ENCODE measurements at places on chromosomes 16 and 17.

DNA sequence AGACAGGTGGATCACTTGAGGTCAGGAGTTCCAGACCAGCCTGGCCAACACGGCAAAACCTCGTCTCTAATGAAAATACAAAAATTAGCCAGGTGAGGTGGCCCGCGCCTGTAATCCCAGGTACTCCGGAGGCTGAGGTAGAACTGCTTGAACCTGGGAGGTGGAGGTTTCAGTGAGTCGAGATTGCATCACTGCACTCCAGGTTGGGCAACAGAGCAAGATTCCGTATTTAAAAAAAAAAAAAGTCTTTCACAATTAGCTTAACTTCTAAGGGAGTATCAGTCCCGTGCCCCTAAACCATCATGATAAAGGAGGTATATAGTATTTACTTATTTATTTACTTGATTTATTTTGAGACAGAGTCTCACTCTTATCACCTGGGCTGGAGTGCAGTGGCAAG lies 3.4 kb upstream of the MEFV start:
- DNase-seq, result no peak

GRCh38 chr16:71894229-71894920 lies 956 bp upstream of the IST1 start:
- peak; percentile 1 for DNase-seq

- no peak for DNase-seq
These were observed 38.4 kb downstream of the TOM1L2 start for GRCh38 chr17:17933775-17934174.

GRCh38 chr17:51645056-51645455 lies 384.7 kb downstream of the UTP18 start:
- DNase-seq, result no peak
